Right renal pelvis (tissue), 4 donors: ENCODE measurements at places on chromosomes 12 and 14.

DNA sequence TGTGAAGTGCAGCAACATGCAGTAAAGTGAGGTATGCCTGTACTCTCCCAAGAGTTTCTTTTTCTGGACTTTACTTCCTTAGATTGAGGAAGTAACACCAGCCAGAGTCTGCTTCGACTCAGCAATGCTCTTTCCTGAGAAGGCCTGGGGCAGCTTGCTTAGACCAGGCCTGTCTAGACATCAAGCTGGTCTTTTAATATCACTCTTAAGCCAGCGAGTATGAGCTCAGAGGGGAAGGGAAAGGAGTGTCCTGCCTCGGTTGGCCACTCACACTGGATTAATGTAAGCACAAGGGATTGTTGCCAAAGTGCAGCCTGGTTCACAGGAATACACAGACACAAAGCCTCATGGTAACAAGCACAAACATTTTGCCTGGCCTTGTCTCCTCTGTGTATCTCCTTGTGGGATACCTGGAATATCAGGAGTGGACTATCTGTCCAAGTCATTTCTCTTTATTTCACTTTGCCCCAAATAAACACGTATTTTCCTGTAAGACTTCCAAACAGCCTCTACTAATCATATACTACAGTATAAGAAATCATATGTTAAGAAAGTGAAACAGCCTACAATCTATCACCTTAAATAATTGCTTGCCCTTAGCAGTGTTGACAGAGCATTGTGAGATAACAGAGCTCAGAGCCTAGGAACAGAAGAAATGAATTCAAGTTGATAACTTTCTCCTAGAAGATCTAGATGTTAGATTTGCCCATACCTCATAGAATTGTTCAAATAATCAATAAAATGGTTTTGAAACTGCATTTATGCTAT is 121.2 kb upstream of the DAAM1 start:
- DNase-seq, result no peak

DNA sequence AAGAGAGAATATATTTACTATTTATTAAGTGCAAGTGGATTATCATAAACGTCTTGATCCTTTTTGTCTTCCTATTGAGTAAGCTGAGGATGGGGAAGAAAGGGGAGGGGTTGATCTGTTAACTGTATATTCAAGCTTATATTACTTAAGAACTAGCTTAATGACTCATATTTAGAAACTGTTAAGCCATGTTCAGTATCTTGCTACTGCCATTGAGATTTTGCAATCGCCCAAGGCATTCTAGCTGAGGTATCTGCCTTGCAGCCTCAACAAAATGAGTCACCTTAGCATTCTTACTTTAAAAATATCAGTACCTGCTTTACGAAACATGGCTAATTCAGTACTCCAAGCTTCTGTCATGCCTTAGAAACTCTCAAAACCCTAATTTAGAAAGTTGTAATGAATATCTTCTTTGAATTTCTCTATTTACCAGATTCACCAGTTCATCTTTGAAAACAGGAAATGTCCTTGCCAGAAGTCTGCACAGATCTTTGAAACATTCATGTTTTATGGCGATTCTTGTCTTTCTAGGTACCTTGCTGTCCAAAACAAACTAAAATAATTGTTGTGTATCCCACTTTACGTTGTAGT is 76.1 kb downstream of the ALG10B start:
- no peak for DNase-seq

GRCh38 chr14:58836303-58836974 is 198.7 kb downstream of the DACT1 start:
- no peak for DNase-seq

- DNase-seq, result no peak
Observed at GRCh38 chr14:61720294-61720661, 25.0 kb downstream of the HIF1A start.

DNA sequence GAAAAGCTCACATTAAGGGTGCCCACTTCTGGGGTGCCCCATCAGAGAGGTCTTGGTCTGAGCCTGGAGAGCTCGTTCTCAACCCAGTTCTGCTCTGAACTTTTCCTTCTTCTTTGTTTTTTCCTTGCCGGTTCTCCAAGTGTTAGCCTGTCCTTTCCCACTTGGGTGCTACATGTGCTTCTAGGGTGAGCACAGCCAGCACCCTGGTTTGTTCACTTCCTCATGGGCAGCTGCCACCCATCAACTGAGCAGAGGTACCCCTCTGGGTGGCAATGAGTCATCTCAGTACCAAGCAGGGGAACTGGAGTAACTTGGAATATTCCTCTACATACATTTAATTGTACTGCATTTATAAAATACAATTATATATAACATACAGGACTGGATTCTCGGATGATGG is 3.9 kb upstream of the SYNE3 start:
- DNase-seq, result no peak

GRCh38 chr12:123942911-123943648 is 29.6 kb downstream of the CCDC92 start:
- no peak for DNase-seq

GRCh38 chr12:10497602-10498001 is 8.1 kb upstream of the EIF2S3B start:
- DNase-seq, result no peak

GRCh38 chr14:33611405-33612196 is 339.3 kb downstream of the EGLN3 start:
- no peak for DNase-seq

DNA sequence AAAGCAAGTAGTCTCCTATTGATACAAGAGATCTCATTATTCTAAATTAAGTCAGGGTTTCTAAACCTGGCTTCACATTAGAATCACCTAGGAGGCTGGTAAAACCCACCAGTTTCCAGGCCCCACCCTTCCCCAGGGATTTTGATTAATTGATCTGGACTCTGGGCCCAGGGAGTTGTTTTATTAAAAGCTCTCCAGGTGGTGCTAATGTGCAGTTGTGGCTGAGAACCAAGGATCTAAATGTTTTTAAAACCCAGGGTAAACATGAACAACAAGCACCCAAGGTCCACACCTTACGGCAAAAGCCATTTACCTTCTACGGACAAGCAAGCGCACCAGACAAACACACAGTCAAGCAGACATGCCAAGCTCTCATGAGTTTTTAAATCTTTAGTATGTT is 73.9 kb downstream of the SLC2A13 start:
- no peak for DNase-seq

GRCh38 chr14:57493467-57494181 is at the start of gene CCDC198:
Gene CCDC198, minus strand, starts transcription at chr14:57493857. Its CDS starts 142 bp downstream, at chr14:57493715.
- peak; percentile 75 for DNase-seq

GRCh38 chr12:42790761-42791151 is 201.2 kb upstream of the PRICKLE1 start:
- DNase-seq, result no peak

- DNase-seq, result no peak
Observed at GRCh38 chr12:39620659-39621658, 1.4 kb upstream of the ABCD2 start.

- no peak for DNase-seq
Observed at GRCh38 chr14:77278461-77279230, 7.6 kb upstream of the NGB start.

DNA sequence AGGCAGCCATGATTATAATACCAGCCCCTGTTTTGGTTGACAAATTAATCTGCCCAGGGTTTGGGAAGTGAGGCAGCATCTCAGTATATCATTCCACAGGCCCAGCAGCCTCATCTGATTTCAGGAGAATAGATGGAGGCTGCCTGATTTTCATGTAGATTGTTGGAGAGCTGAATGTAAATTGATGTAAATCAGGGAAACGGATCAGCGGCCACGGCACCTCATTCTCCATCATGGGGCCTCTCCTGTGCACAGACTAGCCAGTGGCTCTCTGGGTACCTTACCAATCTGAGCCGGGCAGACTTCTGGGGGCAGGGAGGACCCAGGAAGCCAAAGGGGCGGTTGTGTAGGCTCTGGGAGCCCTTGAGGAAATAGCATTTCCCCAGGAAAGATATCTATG is 63.7 kb upstream of the GSC start:
- no peak for DNase-seq

DNA sequence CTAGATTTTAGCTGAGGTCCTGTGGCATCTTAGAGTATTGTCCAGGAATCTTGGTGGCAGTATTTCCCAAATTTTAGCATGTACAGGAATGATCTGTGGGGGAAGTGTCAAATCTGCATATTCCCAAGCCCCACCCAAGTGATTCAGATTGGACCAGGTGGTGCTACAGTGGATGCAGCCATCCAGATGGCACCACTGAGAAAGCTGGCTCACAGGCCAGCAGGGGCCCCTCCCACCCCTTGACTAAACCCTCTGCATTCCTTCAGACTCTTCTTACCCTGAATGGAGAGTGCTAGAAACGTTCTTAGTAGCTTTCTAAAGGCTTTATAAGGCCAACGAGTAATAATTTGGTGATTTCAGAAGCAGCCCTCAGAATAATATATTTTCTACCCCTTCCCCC is 255.2 kb downstream of the NRXN3 start:
- DNase-seq, result no peak

GRCh38 chr12:96091833-96092232 is 56.4 kb upstream of the LTA4H start:
- DNase-seq, result no peak

DNA sequence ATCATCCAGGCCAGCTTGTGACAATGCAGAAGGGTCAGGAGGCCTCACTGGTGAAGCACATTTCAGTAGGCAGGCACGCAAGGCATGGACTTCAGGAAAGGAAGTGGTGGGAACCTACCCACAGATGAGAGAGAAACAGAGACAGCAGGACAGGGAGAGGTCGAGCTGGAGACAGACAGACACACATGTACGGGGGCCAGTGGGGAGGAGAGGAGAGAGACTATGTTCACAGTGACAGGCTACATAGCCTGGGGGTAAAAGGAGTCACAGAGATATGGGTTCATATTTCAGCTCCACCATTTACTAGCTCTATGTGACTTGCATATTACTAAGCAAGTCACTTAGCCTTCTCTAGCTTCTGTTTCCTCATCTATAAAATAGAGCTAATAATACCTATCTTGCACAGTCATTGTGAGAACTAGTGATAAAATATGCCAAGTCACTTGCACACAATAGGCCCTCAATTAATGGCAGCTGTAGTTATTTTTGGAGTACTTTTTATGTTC is 91.1 kb upstream of the FUT8 start:
- DNase-seq, result no peak

GRCh38 chr12:57195186-57195585 is 21.4 kb upstream of the NXPH4 start:
- DNase-seq, result no peak

GRCh38 chr14:59310633-59311032 is 122.2 kb downstream of the DAAM1 start:
- no peak for DNase-seq

DNA sequence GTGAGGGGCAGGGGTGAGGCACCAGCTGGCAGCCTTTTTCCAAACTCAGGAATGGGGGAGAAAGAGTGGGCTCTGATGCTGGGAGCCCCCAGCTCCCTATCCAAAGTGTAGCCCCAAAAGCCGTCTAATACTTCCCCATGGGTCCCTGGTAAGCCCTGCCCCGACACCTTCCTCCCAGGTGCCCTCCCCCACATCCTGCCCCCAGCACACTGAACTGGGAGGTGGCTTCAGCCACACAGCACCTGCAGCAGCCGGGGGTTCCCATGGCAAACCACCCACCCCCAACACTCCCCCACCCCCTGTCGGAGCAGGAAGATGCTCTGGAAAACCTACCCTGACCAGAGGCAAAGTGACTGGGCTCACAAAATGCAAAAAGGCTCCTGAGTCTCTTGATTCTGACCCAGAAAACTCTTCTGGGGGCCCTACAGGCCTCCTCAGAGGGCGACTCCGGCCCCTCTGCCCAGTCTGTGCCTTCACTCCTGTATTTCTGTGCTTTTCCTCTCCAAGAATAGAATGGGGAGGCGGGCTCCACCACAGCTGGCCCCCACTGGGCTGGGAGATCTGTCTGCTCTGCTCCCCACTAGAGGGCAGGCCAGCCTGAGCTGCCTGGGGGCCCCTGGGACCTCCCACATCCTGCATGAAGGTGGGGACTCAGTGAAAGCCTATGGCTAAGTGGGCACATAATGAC is 81.6 kb downstream of the ITPK1 start:
- DNase-seq, result no peak

DNA sequence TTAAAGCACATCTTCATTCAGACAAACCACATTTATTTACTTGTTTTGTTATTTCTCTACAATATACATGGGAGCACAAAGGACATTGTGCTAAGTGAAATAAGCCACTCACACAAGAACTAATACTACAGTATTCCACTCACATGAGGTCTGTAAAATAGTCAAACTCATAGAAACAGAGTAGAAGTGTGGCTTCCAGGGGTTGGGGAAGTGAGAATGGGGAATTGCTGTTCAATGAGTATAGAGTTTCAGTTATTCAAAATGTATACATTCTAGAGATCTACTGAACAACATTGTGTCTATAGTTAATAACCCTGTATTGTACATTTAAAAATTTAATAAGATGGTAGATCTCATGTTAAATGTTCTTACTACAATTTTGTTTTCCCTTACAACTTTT is 88.8 kb downstream of the ATXN7L3B start:
- no peak for DNase-seq

DNA sequence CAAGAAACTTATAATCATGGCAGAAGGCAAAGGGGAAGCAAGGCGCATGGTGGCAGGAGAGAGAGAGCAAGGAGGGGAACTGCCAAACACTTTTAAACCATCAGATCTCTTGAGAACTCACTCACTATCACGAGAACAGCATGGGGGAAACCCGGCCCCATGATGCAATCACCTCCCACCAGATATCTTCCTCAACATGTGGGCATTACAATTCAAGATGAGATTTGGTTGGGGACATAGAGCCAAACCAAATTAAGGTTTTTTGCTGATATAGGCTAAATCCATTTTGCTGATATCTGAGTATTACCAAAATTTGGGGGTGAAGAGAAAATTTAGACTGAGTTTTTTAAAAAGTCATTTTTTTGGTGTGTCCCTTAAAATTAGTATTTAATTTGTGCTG is 54.9 kb upstream of the TMX1 start:
- DNase-seq, result no peak

- DNase-seq, result no peak
Observed at GRCh38 chr14:68460541-68460940, 332.3 kb downstream of the ZFP36L1 start.

DNA sequence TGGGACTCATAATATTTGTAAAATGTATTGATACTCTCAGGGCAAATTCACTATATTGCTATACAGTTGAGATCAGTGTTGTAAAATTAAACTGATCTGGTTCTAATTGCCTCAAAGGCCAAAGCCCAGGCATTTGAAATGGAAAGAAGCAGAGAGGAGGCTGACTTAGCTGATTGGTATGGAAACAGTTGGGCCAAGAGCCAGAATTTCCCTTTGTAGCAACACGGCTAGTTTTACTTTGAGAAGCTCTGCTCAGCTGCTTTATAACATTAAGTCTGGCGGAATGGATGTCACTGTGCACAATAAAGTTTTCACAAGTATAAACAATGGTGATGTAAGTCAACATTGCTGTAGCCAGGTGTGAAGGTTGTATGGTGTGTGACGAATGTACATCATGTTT is 186.4 kb downstream of the MSRB3 start:
- no peak for DNase-seq

GRCh38 chr12:108572166-108572790 is 9.9 kb downstream of the ISCU start:
- no peak for DNase-seq
